CD4-positive, CD25-positive, alpha-beta regulatory T cell (primary cell): ENCODE measurements at places on chromosomes 2 and 18. TPM values are rescaled to one million over a fixed set of nuclear protein-coding genes. Genes with fewer than 3 reads are reported as not detected.

TMEM178A gene
- not detected for total RNA-seq

CHPF gene
- 4.5 TPM for total RNA-seq

CCDC138 gene
- total RNA-seq = 6.5 TPM

DLX2 gene
- total RNA-seq = 0.47 TPM

PHLPP1 gene
- total RNA-seq = 20.3 TPM

CRYGC gene
- not detected for total RNA-seq

SKOR2 gene
- total RNA-seq = not detected

RBM43 gene
- total RNA-seq = 12.3 TPM

ZC3H8 gene
- 16.6 TPM for total RNA-seq

CDH20 gene
- 0.25 TPM for total RNA-seq

SERPINB7 gene
- not detected for total RNA-seq

FAM124B gene
- total RNA-seq = 5.2 TPM

ALK gene
- total RNA-seq = not detected

EFHD1 gene
- 1.3 TPM for total RNA-seq
